Spinal cord (tissue), 10 donors: ENCODE measurements at places on chromosomes 13 and 19.

DNA sequence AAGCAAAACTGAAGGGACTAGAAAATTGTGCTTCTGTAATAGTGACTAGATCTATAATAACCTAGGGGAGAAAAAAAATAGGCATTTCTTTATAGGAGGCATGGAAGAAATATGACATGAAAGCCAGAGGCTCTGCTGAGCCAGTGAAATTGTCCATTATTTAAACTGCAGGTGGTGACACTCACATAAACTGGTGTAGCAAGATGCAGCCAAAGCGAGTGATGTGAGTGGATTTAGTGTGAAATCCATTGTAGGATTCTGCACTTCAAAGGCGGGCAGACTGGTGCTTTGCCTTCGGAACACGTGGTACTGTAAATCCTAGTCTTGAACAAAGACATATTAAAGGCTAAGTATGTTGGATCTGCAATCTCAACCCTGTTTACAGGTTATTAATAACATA, 361.9 kb downstream of the TBC1D4 start:
- no peak for DNase-seq

GRCh38 chr13:71621174-71622124, 245.6 kb downstream of the DACH1 start:
- DNase-seq = peak; percentile 15

DNA sequence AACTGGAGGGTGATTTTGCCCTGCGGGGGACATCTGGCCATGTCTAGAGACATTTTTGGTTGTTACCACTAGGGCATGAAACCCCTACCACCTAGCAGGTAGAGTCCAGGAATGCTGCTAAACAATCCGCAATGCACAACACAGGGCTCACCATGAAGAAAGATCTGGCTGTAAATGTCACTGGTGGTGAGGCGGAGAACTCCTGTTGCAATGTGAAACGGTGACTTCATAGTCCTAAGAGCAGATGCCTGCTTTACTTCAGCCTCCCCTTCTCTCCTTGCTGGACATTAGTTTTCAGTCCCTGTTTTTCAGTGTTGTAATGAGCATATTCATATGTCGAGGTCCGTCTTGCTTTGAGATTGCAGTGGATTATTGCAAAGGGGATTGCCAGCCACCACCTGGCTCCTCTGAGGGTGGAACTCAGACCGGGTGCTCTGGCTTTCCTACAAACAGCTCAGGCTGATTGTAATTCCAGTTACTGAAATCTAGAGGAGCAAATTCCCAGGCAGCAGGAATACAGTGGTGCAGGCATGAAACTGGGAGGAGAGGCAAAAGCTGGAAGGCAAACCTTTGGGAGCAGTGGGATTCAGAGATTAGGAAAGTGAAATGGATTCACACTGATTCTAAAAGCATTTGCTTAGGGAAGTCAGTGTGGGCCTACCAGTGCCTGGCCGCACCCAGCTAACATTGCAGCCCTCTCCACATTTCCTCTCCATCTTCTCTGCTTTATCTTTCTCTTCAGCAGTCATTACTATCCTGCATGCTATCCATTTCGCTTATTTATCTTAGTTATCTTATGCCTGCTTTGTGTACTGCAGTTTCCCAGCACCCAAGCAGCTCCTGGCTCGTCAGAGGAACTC, 76.1 kb upstream of the PCDH8 start:
- no peak for DNase-seq

DNA sequence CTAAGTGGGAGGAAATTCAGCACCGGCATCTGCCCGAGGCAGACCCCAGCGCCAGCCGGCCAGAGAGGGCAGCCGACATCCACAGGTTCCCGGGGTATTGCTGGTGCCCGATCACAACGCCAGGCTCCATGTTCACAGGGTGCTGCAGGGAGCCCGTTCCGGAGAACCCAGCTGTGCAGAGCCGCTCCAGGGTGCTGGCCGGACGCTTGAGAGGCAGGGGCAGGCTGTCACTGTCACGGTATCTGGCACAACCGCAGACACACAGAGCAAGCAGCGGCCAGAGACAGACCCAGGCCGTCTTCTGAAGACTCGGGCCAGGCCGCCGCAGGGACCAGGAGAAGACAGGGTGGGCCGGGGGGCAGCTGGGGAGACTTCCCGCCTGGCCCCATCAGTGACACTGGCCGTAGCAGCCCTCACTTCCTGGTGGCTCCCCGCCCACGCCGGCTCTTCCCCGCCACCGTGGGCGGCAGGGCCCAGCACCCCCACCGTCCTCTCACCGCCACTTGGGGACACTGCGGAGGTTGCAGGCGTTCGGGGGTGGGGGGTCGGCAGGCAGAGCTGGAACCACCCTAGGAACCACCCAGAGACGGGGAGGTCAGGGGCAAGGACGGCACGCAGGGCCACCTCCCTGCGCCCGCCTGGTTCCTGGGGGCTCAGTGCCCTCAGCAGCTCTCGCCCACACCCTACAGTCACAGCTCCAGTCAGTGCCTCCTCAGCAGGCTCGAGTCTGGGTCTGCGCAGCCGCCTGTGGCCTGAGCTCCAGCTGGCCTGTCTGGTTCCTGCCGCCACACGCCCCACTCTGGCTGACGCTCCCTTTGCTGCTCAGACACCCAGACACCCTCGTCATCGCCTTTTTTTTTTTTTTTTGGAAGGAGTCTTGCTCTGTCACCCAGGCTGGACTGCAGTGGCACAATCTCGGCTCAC, 3.8 kb downstream of the RNF126 start:
- DNase-seq = no peak

DNA sequence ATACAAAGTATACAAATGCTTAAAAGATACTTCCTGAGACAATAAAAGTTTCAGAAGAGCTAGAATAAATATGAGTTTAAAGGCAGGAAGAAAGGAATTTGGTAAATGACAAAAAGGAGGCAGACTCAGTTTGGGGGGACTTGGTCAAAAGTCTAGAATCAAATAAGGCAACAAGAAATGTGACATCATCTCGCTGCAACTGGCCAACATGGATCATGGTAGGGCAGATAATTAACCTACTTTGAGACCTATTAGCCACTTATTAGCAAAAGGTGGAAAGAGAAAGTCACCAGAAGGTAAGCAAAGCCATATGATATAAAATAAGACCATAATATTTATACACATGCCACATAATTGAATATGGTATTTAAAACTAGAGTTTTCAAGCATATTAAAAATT, 5.3 kb downstream of the USP12 start:
- no peak for DNase-seq

GRCh38 chr13:42354241-42355091, 82.5 kb downstream of the AKAP11 start:
- no peak for DNase-seq

GRCh38 chr19:17289489-17289888, 7.8 kb downstream of the ANKLE1 start:
- DNase-seq = peak; percentile 64
